ENCODE measurements at places on chromosomes 1 and 21. TPM values are rescaled to one million over a fixed set of nuclear protein-coding genes. Genes with fewer than 3 reads are reported as not detected.

DNA sequence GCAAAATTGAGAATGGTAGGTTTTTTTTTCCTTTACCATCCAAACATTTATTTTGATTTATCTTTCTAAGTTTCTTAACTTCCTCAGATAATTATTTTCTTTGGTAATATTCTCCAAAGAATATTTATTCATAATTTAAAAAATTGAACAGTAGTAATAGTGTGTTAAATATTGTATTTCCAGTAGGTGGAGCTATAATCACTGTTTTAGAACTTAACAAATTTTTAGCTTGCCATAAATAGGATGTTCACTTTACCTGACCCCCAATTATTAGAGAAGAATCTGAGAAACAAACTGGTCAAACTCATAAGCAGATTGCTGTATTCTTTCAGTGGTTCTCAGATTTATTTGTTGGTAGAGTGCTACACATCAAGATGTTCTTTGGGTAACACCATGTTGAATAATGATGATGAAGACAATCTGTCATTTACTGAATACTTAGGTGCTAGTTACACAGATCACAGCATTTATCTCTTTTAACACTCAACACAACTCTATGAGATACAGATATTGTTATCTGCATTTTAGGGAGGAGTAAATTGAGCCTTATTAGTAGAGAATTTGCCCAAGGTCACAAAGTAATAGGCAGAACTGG is 82.4 kb upstream of the GPR88 start:
- no peak for ATAC-seq

- ATAC-seq, result no peak
These were observed 8.5 kb downstream of the COLGALT2 start for GRCh38 chr1:184028854-184029623.

DNA sequence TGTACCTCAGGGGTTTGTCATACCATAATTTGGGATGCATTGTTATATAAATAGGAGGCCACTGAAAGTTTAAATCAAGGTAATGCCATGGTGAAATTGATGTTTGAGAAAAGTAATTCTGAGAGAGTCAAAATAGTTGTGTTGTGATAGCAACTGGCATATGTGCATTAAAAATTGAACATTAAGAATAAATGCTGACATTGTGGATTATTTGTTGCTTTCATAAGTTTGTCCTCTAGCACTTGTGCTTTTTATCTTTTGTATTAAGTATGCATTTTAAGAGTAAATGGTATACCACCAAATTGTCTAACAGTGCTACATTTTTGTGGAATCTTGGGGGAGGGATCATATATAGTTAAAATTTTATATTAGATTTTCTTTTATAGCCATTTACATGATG is 275.9 kb upstream of the CACYBP start:
- ATAC-seq, result no peak

DNA sequence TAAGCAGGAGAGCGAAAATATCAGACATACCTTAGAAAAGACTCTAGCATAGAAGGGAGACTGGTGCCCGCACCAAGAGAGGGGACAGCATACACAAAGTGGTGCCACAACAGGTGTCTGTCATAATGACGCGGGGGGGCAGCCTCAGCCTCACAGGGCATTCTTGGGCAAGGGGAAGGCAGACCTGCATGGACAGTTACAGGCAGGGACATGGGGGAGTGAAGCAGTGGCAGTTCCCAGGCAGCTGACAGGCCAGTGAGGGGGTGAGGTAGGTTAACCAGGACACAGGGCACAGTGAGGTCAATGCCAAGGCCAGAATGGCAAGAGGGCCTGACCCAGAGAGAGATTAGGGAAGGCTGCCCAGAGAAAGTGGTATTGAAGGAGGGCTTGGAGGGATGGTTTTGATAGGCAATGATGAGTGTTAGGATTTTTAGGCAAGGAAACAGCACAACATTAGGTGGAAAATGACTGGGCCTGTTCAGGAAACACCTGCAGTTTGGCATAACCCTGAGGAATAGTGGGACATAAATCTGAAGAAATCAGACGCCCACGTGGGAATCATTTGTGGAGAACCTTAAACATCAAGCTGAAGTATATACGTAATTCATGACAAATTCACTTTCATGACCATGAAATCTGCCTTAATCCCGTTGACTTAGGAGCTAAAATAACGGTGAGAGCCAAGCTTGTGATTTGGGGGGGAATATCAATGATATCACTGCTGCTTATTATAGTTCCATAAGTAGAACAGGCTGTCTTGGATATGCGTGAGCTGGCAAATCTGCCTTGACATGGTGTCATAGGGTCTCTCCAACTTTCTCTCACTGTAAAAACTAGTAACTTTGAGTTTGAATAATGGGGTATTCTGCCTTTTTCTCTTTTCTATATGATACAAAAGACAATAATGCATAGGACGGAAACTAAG is 8.9 kb downstream of the PTPN14 start:
- peak; percentile 23 for ATAC-seq

- no peak for ATAC-seq
These were observed 9.4 kb upstream of the TARBP1 start for GRCh38 chr1:234488054-234489006.

AMY1B gene
- total RNA-seq, result not detected
